ENCODE measurements at places on chromosomes 1 and 21.

DNA sequence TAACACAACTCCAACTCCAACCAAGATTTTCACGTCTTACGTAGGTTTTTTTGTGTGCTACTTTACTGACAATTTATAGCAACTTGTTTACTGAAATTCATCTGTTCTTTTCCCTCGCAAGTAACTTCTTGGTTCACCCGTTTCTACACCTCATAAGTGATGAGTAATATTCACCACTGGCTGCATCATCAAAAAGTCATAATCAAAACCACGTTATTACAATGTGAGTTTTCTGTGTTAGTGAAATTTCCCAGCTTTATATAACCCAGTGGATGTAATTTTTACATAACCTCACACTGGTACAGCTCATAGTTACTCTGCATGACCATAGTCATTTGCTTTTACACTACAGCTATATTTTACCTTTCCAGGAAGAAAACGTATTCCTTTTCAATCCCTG lies 401.1 kb upstream of the LYPLAL1 start:
- no peak for DNase-seq

DNA sequence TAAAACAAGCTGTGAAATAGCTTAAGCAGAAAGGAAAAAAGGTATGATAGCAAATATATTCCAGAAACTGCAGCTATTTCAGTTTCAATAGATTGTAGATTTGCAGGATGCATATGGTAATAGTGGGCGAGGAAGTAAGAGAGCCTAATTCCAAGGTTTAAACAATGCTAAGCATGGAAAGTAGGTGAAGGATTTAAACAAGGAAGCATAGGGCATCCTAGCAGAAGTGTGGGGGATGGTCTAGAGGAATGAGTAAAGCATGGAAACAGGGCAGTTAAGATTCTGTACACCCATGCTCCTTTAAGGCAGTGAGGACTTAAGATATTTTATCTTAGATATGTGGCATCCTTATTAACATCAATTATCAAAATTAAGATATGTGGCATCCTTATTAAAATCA lies 2.6 kb downstream of the IVNS1ABP start:
- DNase-seq, result no peak

GRCh38 chr1:64215576-64215975 lies 12.2 kb downstream of the UBE2U start:
- no peak for DNase-seq

GRCh38 chr1:36520771-36521420 lies 38.2 kb upstream of the CSF3R start:
- DNase-seq, result no peak

GRCh38 chr1:180563026-180563827 lies 4.5 kb downstream of the OVAAL start:
- no peak for DNase-seq

GRCh38 chr21:42565206-42565810 lies 51.7 kb downstream of the SLC37A1 start:
- no peak for DNase-seq

- no peak for DNase-seq
Observed at GRCh38 chr21:44537930-44538911, 1.8 kb downstream of the KRTAP10-1 start.

- no peak for DNase-seq
Observed at GRCh38 chr21:29236201-29236600, 62.5 kb upstream of the BACH1 start.

- peak; percentile 62 for DNase-seq
Observed at GRCh38 chr1:23743287-23744152, at the start of gene ELOA. TSS of gene ELOA (plus strand) at chr1:23743471. CDS start at chr1:23743504, 33 bp downstream.

GRCh38 chr1:109714661-109715372 lies 2.8 kb downstream of the GSTM5 start:
- no peak for DNase-seq

DNA sequence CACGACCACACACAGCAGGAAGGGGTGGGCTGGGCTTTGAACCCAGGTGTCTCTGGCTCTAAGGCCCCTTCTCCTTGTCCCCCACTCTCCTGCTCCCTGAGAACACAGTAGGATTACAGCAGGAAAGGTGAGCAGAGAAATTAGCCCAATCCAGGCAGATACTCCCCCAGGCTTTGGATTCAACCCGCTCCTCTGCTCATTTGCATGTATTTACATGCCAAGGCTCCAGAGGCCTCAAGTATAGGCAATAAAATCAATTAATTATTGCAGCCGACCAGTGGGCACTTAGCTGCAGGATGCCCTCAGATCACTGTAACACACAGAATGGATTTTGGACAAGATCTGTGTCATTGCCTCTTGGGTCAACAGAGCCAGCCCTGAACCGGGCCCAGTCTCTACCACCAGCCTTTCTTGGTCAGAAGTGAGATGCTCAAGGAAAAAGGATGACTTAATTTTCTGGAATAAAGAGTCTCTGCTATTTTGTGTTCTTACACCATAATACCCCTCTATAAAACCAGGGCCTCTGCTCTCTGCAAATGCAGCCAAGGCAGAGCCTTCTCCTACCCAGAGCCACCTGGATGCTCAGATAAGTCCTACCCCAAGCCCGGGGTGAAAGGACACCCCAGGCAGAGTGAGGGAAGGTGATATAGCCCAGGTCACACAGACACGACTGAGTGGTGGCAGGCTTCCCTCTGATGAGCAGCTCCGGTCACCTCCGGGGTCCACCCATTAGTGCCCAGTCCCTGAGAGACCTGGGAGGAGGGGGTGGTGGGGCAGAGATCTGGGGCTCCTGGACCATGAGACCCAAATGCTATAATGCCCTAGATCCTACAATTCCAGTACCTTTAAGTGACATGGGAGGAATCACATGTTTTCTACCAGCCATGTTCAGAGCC lies 28.9 kb downstream of the MATN1 start:
- DNase-seq, result no peak

GRCh38 chr1:48792961-48793360 lies 16.3 kb upstream of the BEND5 start:
- DNase-seq, result no peak

- no peak for DNase-seq
Observed at GRCh38 chr1:9291914-9292360, 757 bp upstream of the SPSB1 start.

DNA sequence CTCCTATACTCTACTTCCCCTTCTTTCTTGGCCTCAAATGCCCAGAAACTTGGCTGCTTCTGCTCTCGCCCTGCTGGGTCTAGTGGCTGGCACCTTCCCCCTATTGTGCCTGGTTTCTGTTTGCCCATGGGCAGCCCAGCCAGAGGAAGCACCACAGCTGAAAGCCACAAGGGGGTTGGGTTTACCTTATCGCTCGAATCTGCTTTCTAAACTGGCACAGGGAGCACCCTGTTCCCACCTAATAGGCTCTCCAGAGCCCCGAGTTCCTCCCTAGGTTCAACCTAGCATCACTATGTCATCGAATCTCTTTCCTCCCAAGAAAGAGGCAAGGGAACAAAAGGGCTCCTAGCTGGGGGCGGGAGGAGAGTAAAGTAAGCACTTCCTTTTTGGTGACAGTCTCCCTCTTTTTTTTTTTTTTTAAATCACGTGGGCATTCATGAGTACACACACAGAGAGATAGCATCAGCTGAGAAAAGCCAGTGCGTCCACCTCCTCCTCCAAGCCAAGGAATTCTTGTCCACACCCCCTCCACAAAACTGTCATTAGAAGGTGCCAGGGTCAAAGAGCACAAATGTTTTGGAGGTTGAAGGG lies 72.8 kb downstream of the PLEKHA6 start:
- peak; percentile 16 for DNase-seq

GRCh38 chr1:216847397-216848036 lies 124.3 kb upstream of the ESRRG start:
- DNase-seq, result no peak

- no peak for DNase-seq
Observed at GRCh38 chr1:151526735-151527525, 13.2 kb upstream of the TUFT1 start.

GRCh38 chr1:94531664-94532063 lies 9.9 kb downstream of the F3 start:
- DNase-seq, result no peak

DNA sequence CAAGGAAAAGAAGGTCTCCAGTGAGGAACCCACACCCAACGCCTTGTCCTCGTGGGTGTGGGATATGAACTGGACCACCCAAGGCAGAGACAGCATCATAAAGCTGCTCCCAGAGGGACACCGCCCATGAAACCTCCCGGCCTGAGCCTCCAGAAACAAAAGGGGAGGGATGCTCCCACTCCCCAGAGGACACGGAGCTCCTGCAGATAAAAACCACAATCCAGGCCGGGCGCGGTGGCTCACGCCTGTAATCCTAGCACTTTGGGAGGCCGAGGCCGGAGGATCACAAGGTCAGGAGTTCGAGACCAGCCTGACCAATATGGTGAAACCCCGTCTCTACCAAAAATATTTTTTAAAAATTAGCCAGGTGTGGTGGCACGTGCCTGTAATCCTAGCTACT lies 66.4 kb downstream of the CHD5 start:
- no peak for DNase-seq

DNA sequence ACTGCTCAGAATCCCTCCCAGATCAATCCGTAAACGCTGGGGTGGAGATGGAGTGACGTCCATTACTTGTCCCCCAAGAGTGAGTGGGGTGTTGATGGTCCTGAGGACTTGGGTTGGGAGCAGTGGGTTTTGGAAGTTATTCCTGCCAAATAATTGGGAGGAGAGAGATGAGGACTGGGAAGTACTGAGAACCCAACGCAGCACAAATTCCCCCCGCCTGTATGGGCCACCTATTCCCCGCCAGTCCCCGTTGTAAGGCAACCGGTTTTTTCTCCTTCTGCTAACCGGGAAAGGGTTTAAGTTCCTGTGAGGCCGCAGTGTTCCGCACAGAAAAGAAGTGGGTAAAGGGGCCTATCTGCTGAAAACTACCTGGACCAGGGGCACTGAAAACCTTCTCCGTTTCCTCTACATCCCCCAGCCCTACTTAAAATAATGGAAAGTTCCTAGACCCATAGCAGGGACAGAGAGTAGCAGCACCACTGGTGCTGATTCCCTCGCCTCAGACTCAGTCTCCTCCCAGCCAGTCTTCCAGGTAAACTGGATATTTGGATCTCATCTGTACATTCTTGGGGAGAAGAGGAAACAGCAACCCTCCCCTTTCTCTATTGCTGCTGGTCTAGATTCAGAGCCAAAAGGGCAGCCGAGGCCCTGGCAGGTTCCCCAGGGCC lies 738 bp downstream of the LURAP1 start:
- DNase-seq, result no peak

GRCh38 chr1:201361652-201362504 lies 15.6 kb downstream of the TNNT2 start:
- peak; percentile 23 for DNase-seq

GRCh38 chr1:33821291-33821690 lies 42.6 kb upstream of the HMGB4 start:
- no peak for DNase-seq

DNA sequence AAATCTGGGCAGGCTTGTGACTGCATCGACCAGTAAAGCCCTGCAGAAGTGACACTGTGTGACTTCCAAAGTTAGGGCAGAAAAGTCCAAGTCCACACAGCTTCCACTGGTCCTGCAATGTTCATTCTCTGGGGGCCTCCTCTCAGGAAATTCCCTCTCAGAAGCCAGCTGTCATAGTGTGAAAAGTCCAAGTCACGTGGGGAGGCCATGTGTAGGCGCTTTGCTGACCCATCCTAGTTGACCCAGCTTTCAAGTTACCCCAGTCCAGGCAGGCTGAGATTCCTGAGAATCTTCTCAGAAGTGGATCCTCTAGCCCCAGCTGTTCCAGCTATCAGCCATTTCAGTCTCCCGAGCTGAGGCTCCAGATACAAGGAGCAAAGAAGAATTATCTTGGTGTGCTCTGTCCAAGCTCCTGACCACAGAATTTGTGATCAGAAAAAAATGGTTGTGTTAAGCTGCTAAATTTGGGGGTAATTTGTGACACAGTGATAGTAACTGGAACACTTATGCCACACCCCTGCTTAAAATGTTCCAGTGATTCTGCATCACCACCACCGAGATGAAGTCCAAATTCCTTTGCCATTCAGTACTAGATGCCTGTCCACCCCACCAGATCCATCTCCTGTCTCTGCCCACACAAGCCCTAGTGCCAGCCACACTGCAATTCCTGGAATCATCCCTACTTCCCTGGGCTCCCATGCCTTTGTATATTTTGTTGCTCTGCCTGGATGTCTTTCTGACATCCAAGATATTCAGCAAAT lies 2.5 kb upstream of the STUM start:
- DNase-seq, result no peak

DNA sequence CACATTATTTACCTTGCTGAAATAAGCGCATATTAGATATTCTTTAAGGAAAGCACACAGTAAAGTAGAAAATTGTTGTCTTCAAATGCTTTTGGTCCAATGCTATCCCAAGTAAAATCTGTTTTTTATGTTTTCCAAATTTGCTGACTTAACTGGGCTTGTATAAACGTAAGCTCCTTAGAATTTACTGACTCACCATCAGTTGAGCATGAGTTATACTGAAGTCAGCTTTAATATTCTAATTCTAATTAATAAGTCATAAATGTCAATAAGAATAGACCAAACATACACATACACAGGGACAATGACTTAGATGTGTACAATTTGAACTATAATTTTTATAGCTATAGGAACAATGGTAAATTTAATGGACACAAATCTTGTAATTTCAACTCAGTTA lies 319.2 kb downstream of the TPR start:
- no peak for DNase-seq

GRCh38 chr1:44822981-44823451 lies 14.7 kb downstream of the BTBD19 start:
- DNase-seq, result no peak
